Astrocyte of the cerebellum (primary cell): ENCODE measurements at places on chromosomes 4 and X.

GRCh38 chr4:159950707-159951106, 847.8 kb downstream of the RAPGEF2 start:
- DNase-seq, result no peak

DNA sequence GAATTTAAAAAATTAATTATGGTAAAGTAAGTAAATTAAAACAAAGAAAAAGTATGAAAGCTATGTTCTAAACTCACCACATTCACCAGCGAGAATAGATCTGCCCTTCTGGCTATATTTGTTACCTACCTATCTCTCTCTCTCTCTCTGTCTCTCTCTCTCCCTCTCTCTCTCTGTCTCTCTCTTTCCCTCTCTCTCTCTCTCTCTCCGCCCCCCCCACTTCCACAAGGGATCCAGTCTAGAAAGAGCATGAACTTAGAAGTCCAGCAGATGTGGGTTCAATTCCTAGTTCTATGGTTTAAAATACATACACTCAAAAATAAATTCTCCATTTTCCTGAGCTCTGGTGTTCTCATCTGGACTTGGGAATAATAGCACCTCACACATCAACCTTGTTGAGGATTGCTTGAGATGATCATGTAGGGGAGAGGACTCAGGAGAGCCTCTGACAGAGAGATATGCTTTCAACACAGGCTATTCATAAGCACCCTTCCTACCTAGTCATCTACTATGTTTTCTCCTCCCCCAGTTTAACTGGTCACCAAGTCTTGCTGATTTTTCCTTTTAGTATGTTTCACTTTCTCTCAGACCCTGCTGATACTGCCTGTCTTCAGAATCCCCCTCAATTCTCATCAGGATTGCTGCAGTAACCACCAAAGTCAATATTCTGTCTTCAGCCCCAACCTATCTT, 64.7 kb downstream of the SLC7A11 start:
- no peak for DNase-seq

DNA sequence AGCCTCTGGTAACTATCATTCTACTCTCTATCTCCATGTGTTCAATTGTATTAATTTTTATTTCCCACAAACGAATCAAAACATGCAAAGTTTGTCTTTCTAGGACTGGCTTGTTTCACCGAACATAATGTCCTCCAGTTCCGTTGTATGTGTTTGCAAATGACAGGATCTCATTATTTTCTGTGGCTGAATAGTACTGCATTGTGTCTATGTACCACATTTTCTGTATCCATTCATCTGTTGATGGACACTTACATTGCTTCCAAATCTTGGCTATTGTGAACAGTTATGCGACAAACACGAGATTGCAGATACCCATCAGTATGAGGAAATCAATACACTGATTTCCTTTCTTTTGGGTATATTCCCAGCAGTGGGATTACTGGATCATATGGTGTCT, 8.4 kb upstream of the LDOC1 start:
- DNase-seq, result no peak

DNA sequence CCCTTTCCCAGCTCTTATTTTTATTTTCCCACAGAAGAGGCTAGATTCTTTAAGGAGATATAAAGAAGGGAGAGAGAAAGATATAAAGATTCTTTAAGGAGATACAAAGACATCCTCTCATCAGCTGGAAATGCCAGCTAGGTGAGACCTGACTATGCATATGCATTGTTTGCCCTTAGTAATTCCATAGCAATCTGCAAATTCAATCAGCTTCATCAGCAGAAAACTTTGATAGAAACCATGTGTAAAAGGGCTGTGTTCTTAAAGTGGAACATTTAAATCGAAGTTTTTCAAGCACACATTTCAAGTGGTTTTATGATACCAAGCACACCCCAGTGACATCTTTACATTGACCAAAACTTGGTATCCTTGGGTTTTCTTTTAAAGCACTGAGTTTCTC, 24.1 kb downstream of the FHL1 start:
- DNase-seq, result no peak

- no peak for DNase-seq
Measured at GRCh38 chrX:133958997-133959688, 26.3 kb downstream of the GPC3 start.

- no peak for DNase-seq
Measured at GRCh38 chrX:19611636-19612376, 96.5 kb upstream of the MAP3K15 start.

GRCh38 chr4:16365036-16365569, 138.8 kb upstream of the TAPT1 start:
- DNase-seq, result no peak

GRCh38 chrX:47562615-47563243, 1.7 kb downstream of the ARAF start:
- no peak for DNase-seq

DNA sequence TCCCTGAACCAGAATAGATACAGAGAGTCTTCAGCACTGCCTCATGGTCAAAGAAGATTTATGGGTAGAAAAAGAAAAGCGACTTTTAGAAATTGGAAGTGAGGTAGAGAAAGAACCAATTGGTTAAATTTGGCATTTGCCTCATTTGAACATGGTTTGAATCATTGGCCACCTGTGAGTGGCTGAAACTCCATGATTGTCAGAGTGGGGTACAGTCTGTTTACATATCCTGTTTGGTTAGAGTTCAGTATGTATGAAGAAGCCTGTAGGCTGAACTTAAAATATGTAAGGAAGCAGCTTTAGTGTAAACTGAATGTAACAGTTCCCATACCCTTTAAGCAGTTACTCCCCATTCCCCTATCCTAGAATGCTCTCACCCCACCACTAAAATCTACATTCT, 76.0 kb upstream of the CTSO start:
- no peak for DNase-seq

GRCh38 chrX:120499301-120500072, 30.4 kb upstream of the LAMP2 start:
- no peak for DNase-seq

- no peak for DNase-seq
Measured at GRCh38 chr4:87019898-87020297, 85.1 kb downstream of the AFF1 start.

- no peak for DNase-seq
Measured at GRCh38 chrX:19046343-19047215, 62.7 kb upstream of the PHKA2 start.

GRCh38 chrX:154431341-154431740, 2.9 kb downstream of the ATP6AP1 start:
- DNase-seq, result no peak

GRCh38 chr4:85615952-85616351, 141.0 kb downstream of the ARHGAP24 start:
- no peak for DNase-seq

DNA sequence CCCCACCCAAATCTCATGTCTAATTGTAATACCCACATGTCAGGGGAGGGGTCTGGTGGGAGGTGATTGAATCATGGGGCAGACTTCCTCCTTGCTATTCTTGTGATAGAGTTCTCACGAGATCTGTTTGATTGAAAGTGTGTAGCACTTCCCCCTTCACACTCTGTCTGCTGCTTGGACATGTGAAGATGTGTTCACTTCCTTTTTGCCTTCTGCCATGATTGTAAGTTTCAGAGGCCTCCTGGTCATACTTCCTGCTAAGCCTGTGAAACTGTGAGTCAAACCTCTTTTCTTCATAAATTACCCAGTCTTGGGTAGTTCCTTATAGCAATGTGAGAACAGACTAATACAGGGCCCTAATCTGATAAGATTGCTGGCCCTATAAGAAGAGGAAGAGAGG, 1514.8 kb downstream of the RPA4 start:
- no peak for DNase-seq

GRCh38 chrX:39896951-39897740, 200.6 kb downstream of the BCOR start:
- peak; percentile 38 for DNase-seq

DNA sequence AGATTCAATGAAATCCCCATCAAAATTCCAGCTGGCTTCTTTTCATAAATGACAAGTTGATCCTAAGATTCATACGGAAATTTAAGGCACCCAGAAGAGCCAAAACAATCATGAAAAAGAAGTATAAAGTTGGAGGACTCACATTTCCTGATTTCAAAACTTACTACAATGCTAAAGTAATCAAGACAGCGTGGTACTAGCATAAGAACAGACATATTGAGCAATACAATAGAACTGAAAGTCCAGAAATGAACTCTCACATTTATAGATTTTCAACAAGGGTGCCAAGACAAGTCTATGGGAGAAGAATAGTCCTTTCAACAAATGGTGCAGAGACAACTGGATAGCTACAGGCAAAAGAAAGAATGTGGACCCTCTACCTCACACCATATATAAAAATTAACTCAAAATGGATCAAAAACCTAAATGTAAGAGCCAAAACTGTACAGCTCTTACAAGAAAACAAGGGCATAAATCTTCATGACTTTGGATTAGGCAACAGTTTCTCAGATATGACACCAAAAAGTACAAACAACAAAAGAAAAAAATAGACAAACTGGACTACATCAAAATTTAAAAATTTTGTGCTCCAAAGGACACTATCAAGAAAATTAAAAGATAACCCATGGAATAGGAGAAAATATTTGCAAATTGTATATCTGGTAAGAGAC, 28.5 kb downstream of the SASH3 start:
- DNase-seq, result no peak

GRCh38 chrX:17453788-17454187, 78.8 kb downstream of the NHS start:
- DNase-seq, result no peak

DNA sequence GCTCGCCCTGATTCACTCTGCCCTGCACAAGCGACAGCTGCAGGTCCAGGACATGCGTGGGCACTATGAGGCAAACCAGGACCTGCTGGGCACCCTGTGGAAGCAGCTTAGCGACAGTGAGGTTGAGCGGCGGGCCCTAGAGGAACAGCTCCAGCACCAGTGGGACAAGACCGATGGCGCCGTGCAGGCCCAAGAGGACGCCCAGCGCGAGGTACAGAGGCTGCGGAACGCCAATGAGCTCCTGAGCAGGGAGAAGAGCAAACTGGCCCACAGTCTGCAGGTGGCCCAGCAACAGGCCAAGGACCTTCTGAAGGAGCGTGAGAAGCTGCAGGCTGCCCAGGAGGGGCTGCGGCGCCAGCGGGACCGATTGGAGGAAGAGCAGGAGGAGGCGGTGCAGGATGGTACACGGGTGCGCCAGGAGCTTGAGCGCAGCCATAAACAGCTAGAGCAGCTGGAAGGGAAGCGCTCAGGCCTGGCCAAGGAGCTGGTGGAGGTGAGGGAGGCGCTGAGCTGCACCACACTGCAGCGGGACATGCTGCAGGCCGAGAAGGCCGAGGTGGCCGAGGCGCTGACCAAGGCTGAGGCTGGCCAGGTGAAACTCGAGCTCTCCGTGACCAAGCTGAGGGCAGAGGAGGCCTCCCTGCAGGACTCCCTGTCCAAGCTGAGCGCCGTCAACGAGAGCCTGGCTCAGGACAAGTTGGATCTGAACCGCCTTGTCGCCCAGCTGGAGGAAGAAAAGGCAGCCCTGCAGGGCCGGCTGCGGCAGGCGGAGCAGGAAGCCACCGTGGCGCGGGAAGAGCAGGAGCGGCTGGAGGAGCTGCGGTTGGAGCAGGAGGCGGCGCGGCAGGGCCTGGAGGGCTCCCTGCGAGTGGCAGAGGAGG, 12.8 kb downstream of the SMIM10L2A start:
- DNase-seq, result no peak

DNA sequence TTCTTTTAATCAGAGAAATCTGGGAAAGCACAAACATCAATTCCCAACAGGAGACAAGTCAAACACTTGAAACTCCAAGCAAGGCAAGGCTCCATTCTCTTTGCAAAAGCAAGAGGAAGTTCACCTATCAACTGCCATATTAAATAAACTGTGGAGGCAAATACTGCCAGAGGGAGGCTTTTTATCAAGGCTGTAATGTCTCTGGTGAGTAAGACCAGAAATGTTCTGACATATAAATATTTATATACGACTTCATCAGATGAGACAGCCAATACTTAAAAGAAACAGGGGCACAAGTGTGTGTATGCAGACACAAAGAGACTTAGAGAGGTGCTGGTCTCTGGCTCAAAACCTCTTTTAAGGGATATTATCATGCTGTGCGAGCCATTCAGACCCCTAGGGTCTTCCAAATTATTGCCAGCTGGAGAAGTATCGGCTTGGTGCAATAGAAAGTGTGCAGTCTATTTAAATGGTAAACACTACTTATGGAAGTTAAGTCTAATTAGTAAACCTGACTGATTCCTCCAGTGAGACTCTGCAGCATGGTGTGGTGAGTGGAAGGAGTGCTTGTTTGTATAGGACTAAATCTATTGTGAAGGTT, 24.4 kb downstream of the DCX start:
- no peak for DNase-seq

DNA sequence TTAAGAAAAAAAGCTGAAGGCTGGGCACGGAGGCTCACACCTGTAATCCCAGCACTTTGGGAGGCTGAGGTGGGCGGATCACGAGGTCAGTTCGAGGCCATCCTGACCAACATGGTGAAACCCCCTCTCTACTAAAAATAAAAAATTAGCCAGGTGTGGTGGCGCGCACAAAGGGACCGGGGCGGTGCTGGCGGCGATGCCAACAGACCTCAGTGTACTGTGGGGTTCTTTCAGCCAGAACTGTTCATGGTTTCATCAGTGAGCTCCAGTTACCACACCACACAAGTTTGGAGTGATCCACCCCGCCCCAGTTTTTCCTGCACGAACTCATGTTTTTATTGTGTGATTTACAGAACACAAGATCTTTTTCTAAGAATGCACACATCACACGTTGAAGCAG, 21.2 kb upstream of the IRAK1 start:
- DNase-seq, result no peak

- no peak for DNase-seq
Measured at GRCh38 chr4:26013629-26014028, 99.6 kb downstream of the SMIM20 start.

DNA sequence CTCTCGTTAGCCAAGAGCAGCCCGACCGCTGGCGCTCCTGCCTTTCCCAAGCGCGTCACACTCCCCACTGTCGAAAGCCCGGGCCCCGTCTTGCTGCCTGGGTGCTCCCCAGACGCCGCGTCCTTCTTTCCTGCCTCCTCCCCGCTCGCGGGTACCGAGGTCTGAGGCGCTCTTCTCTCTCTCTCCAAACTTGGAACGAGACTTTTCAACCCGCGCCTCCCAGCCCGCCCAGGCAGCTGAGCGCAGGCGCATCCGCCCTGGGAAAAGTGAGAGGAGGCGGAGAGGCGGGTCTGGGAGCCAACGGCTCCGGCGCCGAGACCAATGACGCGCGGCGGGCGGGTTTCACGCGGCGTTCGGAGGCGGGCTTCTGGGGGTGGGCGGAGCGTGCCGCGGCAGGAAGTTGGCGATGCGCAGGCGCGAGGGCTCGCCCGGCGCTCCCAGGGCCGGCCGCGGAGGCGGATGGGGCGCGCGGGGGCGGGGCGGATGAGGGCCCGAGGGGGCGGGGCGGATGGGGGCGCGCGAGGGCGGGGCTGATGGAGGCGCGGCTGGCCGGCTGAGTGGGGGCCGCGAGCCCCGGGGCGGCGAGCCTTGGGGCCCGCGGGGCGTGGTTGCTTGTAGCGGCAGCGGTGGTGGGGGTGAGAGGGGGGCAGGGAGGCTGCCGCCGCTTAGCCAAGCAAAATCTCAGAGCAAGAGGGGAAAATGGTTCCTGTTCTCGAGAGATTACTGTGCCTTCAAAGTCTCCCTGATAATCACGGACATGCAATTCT, at the start of gene RBBP7:
Gene RBBP7, minus strand, starts transcription at position 268 of the 767 bp plus-strand sequence. CDS start 309 bp downstream, outside the sequence.
- peak; percentile 80 for DNase-seq
